WERI-Rb-1 (cell line): ENCODE measurements at places on chromosomes 7 and 10.

GRCh38 chr10:69344591-69345252 is 66.4 kb downstream of the HK1 start:
- DNase-seq, result no peak

DNA sequence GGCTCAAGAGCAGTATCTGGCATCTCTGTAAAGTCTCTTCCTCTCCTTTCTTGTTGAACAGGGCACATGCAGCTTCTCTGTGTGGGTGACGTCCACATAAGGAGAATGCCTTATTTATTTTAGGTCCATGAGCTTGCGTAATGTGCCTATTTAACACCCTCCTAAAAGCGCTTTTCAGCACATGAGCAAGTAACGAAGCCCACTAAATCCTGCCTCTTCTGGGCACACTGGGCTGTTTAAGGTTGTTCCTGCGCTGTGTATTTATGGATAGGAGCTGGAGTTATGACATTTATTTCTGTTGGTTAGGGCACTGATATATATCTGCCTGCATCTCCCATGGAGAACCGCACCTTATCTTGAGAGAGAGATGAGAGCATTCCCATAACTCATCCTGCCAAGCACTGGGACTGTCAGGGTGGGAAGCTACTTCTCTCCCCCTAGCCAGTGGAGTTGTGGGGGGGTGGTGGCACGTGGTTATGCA is 76.1 kb downstream of the LRRC4 start:
- no peak for DNase-seq

DNA sequence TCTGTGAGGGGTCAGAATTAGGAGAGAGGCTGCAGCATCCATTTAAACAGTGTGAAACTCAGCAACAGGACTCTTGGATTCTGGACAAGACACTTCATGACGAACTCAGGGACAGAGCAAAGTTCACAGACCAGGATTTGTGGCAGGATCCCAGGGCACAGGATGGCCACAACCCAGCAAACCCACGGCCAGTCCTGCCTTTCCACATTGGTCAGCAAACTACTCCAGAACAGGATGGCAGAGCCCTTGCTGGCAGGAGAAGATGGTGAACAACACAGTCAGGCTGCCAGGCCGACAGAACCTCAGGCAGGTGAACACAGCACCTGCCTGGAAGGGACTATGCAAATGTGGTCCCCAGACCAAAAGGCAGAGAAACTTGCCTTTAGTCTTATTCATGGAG is 34.4 kb downstream of the VSTM4 start:
- no peak for DNase-seq

DNA sequence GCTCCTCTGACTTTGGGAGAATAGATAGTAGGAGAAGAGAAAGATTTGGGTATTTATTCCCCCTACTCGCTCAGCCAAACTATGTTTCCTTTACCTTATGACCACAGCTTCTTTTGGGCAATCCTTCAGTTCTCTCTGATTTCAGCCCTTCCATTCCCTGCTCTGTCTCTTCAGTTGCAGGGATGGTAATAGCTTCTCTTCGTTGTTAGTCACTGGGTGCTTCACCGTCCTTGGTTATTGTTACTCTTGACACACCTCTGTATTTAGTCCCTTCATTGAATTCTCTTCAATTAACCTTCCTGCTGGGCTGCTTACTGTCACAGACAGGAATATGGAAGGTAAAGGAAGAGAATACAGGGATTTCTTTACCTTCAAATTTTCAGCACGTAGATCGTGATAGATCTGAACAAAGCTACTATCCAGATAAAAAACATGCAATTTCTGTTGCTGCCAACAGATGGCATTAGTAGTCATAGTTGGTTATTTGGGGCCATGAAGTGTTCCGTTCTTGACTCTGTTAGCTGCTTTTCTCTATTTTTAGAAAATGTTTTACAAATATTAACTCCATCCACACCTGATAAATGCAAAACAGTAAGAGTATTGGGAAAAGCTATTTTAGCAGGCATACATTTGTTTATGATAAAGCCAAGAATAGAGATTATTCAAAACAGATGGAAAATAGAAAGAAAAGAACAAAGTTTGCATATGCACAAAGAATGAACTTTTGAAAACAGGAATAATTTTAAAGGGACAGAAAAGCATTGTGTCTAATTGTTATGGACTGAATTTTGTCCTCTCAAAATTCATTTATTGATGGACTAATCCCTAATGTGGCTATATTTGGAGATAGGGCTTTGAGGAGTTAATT is 14.0 kb upstream of the PTTG1IP2 start:
- DNase-seq, result no peak

- DNase-seq, result no peak
These were observed 176.5 kb upstream of the KCTD7 start for GRCh38 chr7:66452165-66452564.

DNA sequence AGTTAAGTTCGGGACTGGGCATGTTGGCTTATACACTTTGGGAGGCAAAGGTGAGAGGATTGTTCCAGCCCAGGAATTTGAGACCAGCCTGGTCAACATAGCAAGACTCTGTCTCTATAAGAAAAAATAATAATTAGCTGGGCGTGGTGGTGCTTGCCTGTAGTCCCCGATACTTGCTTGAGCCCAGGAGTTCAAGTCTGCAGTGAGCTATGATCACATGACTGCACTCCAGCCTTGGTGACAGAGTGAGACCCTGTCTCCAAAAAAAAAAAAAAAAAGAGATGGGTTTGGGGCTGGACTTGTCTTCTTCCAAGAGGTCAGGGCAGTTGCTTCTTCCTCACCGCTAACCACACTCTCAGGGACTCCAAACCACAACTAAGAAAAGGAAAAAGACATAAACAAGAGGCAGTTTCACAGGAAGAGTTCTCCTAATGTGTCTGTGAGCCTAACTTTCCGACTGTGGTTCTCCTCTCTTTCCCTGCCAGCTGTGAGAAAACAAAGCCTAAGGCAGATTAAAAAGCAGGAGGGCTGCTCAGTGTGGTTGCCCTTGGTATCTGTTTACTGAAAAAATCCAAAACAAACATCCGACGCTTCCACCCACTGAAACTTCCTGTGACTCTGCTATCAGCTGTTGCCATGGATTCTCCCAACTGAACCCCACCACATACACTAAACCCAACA is 2.4 kb upstream of the SERPINE1 start:
- no peak for DNase-seq

DNA sequence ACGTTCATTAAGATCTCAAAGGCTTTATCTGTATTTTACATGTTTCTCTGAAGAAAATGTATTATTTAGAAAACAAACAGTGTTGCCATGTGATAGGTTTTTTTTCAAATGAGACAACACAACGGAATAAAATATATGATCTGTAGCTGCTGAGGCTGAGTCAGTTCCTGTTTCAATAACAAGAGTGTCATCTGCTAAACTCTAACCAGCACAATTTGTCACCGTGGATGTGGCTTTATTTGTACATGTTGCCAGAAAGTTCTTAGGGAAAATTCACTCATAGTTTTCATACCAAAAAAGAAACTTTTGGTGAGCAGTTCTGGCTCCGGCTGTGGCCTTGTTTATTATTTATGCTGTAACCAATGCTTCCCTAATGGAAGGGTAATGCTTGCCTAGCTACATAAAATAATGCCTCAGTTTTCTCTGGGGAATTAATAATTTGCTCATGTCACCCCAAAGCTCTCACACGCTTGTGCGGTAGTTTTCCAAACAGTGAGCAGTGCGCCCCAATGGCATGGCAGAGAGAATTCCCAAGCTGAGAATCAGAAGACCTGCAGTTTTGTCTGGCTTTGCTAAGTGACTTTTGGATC is 20.3 kb upstream of the KLF6 start:
- DNase-seq, result no peak

- DNase-seq, result no peak
These were observed 36.9 kb downstream of the ZNRF2 start for GRCh38 chr7:30321089-30321881.

DNA sequence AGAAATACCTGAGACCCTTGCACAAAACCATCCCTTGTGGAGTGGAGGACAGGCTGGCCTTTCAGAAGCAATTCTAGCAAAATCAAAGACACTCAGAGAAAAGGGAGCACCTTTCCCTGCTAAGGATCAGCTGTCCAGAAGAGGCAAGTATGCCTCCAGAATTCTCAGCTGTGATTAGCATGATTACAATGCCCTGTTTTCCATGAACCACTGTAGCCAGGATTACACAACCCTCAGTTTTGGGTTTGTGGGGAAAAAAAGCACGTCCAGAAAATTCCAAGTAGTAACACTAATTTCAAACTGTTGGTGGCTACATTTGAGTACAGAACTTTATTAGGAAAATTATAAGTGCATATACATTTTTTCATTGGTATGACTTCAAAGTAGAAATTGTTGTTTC is 15.0 kb downstream of the CXCL12 start:
- no peak for DNase-seq

DNA sequence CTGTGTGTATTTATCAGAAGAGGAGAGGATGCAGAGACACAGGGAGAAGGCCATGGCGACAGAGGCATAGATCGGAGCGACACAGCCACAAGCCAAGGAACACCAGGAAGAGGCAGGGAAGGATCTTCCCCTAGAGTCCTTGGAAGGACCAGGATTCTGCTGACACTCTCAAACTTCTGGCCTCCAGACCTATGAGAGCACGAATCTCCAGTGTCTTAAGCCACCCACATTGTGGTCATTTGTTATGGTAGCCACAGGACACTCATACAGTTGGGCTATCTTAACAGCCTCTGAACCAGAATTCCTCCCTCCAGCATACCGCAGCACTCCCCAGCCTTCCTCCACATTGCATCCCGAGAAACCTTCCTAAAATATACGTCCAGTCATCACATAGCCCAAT is 367.0 kb upstream of the MGMT start:
- no peak for DNase-seq

GRCh38 chr10:71309919-71310318 is 9.1 kb upstream of the SLC29A3 start:
- no peak for DNase-seq

DNA sequence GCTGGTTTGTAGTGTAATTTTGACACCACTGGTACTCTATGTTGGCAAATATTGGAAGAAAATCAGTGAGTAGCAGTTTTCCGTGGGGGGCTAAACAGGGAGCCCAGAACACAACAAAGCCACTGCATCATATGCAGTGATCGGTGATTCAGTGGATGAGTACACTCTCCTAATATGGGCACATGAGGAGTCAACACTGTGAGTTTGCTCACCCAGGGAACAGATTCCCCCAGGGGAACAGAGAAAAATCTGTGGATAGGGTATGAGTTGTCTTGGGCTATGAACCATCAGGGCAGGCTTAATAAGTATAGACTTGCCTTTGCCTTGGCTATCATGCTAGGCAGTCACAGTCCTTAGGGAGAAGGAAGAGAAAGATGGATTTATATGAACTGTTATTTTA is 227.7 kb upstream of the SEMA3E start:
- DNase-seq, result no peak

- DNase-seq, result no peak
These were observed 140.9 kb upstream of the NPS start for GRCh38 chr10:127408112-127408710.

GRCh38 chr10:43194266-43194665 is 56.0 kb downstream of the CSGALNACT2 start:
- DNase-seq, result no peak

GRCh38 chr10:118742782-118743181 is 12.0 kb downstream of the CACUL1 start:
- no peak for DNase-seq

- DNase-seq, result no peak
These were observed 92.6 kb upstream of the KIF5B start for GRCh38 chr10:32148864-32149251.

DNA sequence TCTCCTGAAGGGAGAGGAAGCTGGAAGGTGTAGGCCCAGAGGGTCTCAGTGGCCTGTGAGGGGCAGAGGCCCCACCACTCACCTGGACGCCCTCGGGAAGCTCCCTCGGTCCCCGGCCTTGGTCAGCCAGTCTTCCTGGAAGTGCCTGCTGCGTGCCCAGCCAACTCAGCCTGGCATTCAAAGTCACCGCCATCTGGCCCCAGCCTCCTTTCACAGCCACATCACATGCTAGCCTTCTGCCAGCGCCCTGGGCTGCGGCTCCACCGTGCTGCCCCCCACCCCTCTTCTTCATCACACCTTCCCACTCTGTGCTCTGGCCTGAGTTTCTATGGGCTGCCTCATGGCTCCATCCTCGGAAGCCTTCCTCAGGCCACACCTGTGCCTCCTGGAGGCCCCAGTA is 98.0 kb downstream of the ZMIZ1 start:
- DNase-seq, result no peak

DNA sequence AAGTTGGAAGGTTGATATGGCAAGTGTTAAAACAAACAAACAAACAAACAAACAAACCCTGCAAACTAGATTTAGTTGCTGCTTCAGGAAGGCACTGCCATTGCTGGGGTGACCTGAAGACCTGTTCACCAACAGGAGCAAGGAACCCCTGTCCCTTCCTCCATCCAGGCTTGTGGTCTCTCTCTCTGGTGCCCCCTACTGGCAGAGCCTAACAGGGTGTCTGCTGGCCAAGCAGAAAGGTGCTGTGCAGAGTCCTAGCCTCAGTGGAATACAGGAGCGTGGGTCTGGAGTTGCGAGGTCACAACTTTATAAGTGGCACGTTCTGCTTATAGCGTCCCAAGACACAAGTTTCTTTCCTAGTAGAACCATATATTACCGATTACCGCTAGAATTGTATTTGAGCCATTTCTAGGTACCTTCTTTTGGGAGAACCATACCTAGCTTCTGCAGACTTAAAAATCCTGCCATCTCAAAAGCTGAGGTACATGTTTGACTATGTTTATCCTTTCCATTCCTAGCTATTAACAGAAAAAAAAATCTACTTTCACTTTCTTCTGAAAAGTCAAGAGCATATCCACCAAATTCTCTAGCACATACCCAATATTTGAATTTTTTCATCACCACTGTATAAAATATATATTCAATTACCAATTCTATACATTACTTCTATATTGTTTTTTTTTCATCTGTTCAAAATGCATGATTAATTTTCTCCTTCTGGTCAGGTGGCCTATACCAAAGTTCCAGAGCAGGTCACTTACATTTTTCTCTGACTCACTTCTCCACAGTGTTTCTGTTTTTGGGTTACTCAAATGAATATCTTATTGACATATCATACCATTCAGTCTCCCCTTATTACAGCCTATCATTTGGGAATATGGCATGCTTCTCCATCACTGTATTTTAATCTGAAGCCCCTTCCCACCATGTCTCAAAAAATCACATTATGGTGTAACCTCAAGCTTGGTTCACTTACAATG is 29.1 kb upstream of the CALD1 start:
- peak; percentile 71 for DNase-seq

- no peak for DNase-seq
These were observed 79.0 kb downstream of the COBL start for GRCh38 chr7:51237446-51238133.

GRCh38 chr10:1378473-1378872 is 322.3 kb downstream of the WDR37 start:
- no peak for DNase-seq
